ENCODE measurements at places on chromosomes 5 and 9. TPM values are rescaled to one million over a fixed set of nuclear protein-coding genes. Genes with fewer than 3 reads are reported as not detected.

- DNase-seq, result no peak
Measured at GRCh38 chr5:114101153-114101552, 260.7 kb upstream of the KCNN2 start.

DNA sequence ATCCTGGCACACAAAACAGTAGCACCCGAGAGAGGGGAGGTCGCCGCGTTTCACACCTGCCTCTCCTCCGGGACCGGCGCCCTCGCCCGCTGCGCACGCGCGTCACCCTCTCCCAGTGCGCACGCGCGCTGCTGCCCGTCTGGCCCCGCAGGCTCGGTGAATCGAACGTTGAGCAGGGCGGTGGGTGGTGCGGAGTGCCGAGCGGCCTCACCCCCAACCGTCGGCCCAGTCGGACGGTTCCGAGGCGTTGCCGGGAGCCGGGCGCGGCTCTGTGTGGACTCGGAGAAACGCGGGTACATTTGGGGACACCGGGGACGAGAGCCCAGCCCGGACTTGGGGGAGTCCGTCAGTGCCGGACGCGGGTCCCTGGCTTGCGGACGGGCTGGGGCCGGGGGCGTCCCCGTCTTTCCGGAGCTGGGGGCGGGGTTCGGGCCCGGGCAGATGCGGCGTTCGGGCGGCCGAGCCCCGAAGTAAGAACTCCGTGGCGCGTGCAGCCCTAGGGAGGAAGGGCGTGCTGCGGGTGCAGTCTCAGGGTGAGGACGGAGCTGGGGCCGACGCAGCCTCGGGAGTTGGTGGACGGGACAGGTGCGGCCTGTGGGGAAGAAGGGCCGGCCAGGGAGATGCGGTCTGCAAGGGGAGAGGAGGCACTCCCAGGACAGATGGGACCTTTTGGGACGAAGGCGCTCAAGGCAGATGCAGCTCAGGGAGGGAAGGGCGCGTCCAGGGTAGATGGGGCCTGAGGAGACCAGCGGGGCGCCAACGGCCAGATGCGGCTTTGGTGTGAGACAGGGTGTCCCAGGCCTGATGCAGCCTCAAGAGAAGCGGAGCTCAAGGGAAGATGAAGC lies at the start of gene POMT1:
POMT1 (plus strand) TSS at position 138 of the 845 bp plus-strand sequence. CDS start 1,301 bp downstream, outside the sequence.
- DNase-seq, result peak; percentile 92

DNA sequence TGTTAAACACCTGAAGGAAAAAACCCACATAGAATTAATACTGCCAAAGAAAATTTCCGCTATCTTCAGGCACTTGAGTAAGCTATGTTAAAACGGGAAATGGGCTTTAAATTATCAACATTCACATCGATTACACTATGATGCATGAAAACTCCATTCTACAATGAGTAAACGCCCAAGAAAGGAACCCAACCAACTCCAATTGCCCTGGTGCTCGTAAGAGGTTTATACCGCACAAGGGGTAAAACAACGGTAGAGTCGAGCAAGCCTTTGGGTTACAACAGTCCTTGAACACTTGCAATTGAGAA lies 1.0 kb downstream of the AGTPBP1 start:
- no peak for DNase-seq

SPINK4 gene
- total RNA-seq, result not detected

GRCh38 chr5:61362796-61363368 lies 30.8 kb downstream of the ZSWIM6 start:
- no peak for DNase-seq

LYSMD3 gene
- total RNA-seq, result 13.0 TPM

DNA sequence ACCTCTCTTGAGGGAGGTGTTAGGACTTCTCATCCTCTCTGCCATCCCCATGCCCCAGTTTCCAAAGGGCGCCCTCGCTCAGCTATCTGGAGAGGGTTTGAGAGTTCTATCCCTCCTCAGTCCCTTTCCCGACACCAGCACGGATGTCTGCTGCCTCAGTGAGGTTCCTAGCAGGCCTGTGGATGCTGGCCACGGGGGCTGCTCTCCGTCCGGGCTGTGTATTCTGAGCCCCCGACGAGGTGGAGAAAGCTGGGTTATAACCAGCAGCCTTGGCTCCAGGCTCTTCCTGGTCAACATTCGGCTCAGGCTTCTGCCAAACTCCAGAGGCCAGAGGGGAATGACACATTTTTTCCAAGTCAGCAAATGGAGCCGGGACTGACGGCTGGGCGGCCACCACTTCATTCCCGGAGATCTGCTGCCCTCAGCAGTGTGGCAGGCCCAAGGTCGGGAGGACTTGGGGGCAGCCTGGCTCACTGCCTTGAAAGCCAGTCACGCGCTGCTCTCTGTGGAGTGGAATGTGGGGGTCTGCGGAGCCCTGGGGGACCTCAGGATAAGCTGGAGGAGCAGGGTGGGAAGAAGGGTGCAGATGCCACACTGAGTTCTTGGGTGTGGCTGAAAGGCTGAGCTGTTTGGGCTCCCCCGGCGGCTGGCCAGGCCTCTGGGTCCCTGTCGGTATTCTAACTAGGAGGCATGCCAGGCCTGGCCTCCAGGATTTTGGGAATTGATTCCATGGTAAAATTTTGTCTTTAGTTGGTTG lies 27.4 kb downstream of the PTPA start:
- no peak for DNase-seq

DNA sequence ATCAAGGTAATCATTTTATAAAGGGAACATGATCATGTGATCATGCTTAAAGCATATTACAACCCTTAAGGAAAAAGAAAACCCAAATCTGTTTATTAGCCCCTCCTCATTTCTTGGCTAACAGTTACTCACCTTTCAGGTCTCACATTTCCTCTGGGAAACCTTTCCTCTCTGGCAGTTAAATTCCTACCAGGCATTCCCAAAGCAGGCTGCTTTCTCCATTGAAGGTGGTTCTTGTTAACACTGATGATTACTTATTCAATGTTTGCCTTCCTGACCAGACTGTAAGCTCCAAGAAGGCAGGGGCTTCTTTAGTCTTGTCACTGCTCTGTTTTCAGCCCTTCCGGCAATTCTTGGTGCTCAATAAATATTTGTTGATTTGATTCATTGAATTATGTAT lies 59.9 kb downstream of the PLK2 start:
- DNase-seq, result no peak

GRCh38 chr9:114250235-114250568 lies 72.7 kb upstream of the ORM1 start:
- DNase-seq, result no peak

DNA sequence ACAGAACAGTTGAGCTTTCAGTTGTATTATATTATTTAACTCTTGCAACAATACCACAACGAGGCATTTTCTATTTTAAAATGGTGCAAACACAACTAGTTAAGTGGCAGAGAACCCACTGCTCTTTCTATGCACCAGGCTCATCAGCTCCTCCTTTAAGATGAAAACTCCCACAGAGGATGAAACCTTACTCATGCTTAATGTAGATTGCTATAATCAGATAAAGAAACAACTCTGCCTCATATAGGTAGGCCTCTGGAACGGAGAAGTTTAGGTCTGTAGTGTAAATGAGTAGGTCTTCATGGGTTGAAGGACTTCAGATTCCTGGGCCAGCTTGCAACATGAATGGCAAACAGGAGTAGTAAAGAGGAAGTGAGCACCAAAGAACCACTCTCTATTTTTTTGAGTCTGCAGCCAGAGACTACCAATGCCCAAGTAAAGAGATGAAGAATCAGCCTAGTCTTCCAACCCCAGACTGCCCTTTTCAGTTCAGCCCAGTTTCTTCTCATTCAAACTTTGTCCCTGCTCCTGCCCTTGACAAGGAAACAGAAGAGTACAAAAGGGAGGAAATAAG lies 33.9 kb downstream of the HACD4 start:
- DNase-seq, result peak; percentile 17

DNA sequence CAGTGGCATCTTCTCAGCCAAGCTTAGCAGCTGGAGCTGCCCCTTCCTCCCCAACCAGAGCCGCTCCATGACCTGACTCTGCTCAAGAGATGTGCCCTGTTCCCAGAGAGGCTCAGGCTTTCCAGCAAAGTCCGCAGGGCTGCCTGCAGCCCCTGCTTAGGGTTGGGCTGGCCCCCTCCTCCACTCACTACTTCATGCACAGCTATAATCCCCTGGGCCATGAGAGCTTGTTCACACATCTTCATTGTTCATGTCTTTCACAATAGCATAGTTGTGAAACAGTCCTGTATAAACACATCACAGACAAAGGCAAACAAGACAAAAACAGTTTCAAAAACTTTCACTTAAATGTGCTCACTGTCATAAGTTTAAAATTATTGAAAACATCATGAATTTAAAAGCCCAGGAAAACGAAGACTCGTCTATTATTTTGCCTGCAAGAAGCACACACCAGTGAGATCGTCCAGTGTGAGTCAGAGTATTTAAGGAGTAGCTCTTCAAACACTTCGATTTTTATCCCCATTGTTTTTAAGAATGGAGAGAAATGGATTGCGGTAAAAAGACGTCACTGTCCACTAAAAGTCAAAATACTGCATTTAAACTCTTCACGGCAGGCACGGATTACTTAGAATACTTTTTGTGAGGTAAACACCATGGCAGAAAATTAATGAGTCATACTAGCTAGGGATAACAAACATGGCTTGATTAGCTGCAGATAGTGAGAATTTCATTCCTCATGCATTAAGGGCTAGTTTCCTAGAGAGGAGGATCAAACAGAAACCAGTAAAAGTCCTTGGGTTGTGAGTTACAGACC lies 40.7 kb upstream of the S1PR3 start:
- no peak for DNase-seq

SPINK1 gene
- not detected for total RNA-seq

DNA sequence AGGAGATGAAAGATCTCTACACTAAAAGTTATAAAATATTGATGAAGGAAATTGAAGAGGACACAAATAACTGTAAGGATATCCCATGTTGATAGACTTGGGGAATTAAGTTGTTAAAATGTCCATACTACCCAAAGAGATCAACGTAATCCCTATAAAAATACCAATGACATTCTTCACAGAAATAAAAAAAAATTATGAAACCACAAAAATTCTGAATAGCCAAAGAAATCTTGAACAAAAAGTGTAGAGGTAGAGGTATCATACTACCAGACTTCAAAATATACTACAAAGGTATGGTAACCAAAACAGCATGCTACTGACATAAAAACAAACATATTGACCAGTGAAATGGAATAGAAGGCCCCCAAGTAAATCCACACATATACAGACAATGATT lies 71.5 kb upstream of the ELL2 start:
- DNase-seq, result no peak

GRCh38 chr9:128104171-128104618 lies 23.3 kb downstream of the PTGES2 start:
- DNase-seq, result no peak

DNA sequence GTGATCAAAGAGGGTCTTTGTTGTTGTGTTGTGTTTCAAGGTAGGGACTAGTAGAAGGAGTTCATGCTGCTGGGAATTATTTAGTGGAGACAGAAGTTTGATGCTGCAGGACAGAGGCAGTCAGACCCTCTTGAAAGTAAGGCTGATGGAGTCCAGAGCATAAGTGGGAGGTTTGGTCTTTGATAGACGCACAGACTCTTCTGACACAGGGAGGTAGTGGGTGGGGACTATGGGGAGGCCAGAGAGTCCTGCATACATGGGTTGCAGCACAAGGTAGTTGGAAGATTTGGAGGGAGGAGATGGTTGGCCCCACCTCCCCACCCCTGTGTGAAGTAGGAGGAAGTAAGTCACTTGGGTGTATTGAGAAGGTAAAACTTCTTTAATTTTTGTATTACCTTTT lies 2.4 kb upstream of the CCDC112 start:
- DNase-seq, result no peak

DNA sequence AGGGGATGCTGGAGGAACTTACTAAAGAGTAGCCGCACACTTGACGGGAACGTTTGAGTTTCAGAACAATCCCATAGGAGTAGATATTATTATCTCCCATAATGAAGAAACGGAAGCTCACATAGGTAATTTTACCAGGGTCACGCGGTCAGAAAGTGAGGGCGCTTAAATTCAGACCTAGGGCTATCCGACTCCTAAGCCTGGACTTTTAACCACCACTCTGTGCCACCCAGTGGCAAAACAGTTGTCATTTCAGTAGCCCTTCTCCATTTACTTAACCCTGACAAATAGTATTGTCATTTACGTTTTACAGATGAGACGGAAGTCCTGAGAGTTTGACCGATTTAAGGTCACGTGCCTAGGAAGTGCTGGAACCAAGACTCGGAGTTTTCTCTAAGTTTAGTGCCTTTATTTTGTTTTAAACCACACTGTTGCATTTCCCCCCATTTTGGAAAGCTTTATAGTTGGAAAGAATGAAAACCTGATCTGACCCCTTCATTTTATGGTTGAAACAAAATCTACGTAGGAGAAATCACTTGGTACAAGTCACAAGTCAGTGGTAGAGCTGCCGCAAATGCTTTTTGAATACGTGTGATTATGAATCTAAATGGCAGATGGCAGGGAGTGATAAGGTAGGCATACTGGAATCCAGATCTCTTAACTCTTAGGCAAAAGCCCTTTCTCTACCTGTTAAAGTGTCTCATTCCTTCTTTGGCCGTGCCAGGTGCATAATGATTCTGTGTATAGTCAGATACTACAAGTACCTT lies 650 bp downstream of the MRRF start:
- DNase-seq, result peak; percentile 32
